PC-3 (cell line): ENCODE measurements at places on chromosomes 3 and 15. TPM values are rescaled to one million over a fixed set of nuclear protein-coding genes. Genes with fewer than 3 reads are reported as not detected.
A peak's percentile ranks its signal among the peaks of the same experiment; 100 is the strongest.

DNA sequence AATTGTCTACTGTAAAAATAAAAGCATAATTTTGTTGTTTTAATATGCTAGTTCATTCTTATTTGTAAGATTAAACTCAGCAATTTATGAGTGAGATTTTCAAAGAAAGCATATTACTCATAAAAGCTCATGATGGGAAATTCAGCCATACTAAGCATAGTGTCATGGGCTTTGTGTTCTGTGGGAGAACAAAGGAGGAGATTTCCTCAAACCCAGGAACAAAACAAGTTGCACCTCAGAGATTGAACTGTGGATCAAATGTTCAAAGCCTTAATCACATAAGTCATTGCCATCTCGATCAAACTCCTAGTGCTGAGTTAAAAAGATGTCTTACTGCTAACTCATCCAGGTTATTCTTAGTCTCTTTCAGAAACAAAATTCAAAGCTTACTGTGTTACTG, 85.6 kb upstream of the PDZRN3 start:
- H3K27me3 ChIP-seq: no peaks in the 10 kb centered on the region
- H3K27ac ChIP-seq: no peak overlapping the region
- H3K4me3 ChIP-seq: no peak overlapping the region
- no peaks in the 10 kb centered on the region for H3K4me1 ChIP-seq
- DNase-seq: no peak

DNA sequence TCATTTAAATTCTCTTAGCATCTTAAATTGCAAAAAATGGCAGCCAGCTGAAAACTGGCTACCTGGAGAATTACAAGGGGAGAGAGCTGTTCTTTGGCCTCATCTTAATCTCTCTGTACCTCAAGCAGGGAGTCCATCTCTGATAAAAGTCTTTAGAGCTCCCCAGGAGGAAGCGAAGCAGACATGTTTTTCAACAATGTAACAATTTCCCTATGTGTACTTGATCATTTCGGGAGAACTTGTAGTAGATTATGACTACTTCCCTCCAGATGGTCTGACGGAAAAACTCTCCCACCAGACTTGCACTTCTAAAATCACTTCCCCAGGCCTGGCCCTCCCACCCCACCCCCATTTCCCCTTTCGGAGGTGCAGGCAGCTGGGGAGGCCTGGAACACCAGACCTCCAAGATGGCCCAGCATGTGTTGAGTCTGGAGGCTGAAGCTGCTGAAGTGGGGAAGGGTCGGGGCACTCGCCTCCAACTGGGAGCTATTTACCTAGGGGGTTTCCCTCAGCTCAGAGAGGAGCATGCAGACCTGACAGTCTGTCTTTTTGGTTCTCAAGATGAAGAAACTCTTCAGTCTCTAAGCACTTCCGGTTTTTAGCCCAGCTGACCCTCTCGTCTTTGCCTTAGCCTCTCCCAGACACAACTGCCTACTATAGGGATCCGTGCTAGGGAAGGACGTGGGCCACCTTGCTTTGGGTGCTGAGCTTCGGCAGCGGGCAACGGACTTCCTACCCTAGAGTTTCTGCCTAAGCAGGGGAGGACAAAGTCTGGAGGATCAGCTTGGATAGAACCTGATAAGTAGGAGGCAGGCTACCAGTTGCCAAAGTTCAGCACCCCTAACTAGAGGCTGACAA, 164.0 kb upstream of the TBL1XR1 start:
- H3K36me3 ChIP-seq: no peaks in the 10 kb centered on the region
- H3K4me1 ChIP-seq: peaks cover 43% of the 10 kb centered on the region
- no peak overlapping the region for H3K4me3 ChIP-seq
- H3K27me3 ChIP-seq: no peaks in the 10 kb centered on the region
- no peak overlapping the region for H3K27ac ChIP-seq

Gene LAMB2
- total RNA-seq: 240 and 365 TPM in 2 replicates

GRCh38 chr3:155465664-155466063, 172.2 kb upstream of the STRIT1 start:
- no peak for DNase-seq
- H3K27ac ChIP-seq: no peak overlapping the region
- no peak overlapping the region for H3K4me3 ChIP-seq
- H3K27me3 ChIP-seq: no peaks in the 10 kb centered on the region
- H3K36me3 ChIP-seq: no peaks in the 10 kb centered on the region

DNA sequence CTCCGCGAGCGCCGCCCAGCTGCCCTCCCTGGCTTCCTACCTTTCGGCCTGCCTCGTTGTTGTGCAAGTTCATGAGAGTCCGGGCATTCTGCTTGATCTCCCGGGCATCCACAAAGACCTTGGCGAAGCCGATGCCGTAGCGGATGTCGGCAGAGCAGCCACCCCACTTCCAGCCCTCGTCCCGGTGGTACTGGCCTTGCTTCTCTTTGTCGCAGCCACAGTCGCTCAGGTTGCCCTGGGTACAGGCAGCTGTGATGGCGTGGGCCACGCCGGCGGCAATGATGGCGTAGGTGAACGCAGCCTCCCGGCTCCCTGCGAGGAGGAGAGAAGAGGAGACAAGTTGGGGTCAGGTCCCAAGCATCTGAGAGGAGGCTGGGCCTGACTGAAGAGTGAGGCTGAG, 25.4 kb downstream of the WNT7A start:
- H3K36me3 ChIP-seq: 0 out of 2 replicates have a peak, but pooled peaks cover 6% of the 10 kb centered on the region
- DNase-seq: no peak
- H3K4me3 ChIP-seq: no peak overlapping the region
- peaks cover 51% of the 10 kb centered on the region for H3K4me1 ChIP-seq
- peak overlapping the region; percentile 88 for H3K27ac ChIP-seq
- H3K27me3 ChIP-seq: no peaks in the 10 kb centered on the region

DNA sequence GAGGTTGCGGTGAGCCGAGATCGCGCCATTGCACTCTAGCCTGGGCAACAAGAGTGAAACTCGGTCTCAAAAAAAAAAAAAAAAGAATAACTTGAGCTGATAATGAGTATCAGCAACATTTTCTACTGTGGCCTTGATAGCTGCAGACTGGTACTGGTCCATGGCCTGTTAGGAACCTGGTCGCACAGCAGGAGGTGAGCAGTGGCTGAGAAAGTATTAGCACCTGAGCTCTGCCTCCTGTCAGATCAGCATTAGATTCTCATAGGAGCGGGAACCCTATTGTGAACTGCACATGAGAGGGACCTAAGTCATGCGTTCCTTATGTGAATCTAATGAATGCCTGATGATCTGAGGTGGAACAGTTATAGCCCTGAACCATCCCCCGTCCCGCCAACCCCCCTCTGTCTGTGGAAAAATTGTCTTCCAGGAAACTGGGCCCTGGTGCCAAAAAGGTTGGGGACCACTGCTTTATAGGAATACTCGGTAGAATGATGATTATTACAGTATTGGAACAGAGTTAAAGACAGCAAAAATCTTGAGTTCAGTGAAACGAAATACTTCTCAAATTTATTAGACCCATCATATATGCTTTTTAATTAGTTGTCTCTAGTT, 126.0 kb downstream of the ZNF609 start:
- H3K4me3 ChIP-seq: no peak overlapping the region
- DNase-seq: no peak
- no peaks in the 10 kb centered on the region for H3K36me3 ChIP-seq
- no peaks in the 10 kb centered on the region for H3K27me3 ChIP-seq
- H3K4me1 ChIP-seq: peaks cover 5% of the 10 kb centered on the region; the same call in 1 of the 2 replicates

DNA sequence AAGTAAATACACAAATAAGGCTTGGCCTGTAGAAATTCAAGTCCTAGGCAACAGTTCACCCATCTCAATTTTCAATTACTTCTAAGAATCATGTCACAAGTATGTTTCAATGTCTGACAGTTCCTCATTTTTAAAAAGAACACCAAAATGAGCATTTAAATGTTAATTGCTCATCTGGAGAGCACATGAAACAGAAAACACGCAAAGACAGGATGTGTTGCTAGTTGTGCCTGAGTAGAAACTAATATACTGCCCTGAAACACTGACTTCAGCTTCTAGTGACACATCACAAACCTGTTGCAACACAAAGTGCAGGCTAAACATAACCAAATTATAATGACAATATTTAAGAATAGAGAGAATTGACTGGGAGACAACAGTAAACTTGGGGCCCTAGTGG, 167.3 kb upstream of the THBS1 start:
- H3K36me3 ChIP-seq: no peaks in the 10 kb centered on the region
- no peaks in the 10 kb centered on the region for H3K27me3 ChIP-seq
- H3K27ac ChIP-seq: no peak overlapping the region
- DNase-seq: no peak
- no peaks in the 10 kb centered on the region for H3K4me1 ChIP-seq
- H3K4me3 ChIP-seq: no peak overlapping the region

DNA sequence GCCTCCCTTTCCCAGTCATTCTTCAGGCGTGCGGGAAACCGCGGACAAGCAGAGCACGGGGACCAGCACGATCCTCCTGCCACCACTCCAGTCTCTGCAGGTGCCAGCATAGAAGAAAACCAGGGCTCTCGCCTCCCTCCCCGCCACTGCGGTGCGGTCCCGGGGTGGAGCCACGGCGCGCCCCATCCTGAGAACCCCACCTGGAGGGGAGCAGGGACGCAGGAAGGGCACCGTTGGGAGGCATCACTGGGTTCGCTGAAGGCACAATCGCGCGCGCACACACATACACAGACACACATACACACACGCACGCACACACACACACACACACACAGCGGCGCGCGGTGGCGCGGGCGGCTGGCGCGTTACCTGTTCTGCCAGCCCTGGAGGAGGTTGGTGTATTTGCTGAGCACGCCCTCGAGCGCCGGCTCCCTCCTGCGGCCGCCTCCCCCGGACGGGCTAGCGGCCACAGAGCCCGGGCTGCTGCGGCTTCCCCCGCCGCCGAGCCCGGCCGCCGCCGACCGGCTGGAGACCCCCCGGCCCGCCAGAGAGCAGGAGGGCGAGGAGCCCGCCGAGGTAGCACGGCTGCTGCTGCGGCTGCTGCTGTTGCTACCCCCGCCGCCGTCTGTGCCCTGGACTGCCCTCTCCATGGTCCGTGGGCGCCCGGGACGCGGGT, 394 bp downstream of the OSBPL10 start:
- H3K27ac ChIP-seq: peak overlapping the region; percentile 87
- peak overlapping the region; percentile 89 for H3K4me3 ChIP-seq
- peak; percentile 71 for DNase-seq
- no peaks in the 10 kb centered on the region for H3K27me3 ChIP-seq
